Fibroblast of skin of scalp (primary cell): ENCODE measurements at places on chromosomes 2 and 18.

GRCh38 chr2:109005686-109006204 lies 16.7 kb upstream of the EDAR start:
- DNase-seq = peak; percentile 4

GRCh38 chr2:95359031-95359430 lies 43.5 kb upstream of the FAHD2A start:
- peak; percentile 83 for DNase-seq

DNA sequence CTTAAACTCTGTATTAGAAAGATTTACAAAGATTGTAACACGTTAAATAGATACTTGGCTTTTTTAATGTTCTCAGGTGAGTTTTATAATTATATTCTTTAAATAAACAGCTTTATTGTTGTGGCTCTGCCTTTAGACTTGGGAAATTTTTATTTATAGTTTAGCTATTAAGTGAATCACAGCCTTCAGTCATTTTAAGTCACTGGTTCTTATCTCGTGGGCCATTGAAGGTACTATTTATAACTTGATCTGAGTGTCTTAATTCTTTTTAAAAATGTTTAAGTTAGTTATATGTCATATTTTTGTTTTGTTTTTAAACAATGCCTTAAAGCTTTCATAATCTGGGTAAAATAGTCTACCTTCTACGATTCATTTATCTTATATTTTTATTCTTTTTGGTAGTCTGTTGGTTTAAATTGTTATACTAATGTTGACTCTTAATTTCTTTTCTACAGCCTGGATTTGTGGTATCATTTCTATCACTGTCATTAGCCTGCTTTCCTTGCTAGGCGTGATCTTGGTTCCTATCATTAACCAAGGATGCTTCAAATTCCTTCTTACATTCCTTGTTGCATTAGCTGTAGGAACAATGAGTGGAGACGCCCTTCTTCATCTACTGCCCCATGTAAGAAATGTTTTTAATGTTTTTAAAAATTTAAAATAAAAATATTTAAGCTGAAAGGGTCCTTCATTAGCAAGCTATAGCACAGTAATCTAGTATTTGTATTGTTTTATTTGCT lies 49.3 kb downstream of the SLC39A10 start:
- peak; percentile 66 for DNase-seq

DNA sequence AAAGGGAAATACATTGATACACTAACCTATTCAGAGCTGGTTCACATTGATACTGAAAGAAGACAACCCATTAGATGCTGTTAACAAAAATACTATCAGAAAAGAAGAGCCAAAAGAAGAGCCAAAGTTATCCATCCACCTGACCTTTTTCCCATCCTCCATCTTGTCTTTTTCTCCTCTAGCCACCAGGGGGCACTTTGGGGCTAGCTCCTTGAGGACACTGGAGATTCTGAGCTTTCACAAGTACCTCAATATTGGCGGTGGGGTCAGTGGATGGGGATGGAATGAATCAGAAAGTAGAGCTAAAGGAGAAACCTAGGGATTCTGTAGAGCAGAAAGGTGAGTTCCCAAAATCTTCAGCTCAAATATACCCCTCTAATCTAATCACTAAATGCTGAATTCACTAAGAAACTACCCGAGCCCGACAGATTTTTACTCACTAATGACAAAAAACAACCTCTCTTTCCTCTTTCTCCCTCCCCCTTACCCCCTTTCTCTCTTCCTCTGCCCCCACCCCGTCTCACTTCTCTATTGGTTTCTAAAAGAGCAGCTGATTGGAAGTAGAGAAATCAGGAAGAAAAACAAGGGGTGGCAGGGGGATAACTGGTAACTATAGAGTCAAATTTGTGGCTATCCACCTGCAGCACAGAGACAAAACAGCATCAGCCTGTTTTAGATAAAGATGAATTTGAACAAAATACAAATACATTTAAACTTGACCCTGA lies 203.3 kb downstream of the TCF4 start:
- peak; percentile 62 for DNase-seq

DNA sequence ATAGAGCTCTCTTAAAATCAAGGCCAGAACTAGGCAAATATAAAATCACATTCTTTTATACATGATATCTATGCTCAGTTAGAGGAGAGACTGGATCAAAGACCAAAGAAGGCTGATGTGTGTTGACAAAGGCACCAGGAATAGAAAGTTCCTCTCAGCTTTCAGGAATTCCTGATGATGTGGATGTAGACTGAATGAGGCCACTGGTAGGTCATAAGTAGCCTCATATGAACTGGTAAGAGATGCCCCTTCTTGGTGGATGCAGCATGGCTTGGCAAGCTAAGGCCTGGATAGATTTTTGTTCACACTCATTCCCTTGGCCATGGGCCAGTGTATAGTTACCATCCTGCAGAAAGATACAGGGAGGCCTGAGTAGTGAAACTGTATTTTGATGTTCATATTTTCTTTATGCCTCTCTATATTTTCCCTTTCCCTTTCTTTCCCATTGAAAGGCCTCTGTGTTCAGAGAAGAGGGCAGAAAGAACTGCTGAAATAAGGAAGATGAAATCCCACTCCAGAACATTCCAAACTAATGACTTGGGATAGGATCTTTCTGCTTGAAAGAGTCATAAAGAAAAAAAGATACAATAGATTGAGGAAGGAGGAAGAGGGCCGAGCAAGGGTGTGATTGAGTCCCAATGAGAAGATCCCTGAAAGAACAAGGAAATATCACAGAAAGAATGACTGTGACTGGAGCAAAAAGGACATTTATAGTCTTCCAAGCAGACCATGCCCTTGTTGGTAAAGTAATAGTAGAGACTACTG lies 2182.7 kb upstream of the PIK3C3 start:
- DNase-seq = peak; percentile 9

DNA sequence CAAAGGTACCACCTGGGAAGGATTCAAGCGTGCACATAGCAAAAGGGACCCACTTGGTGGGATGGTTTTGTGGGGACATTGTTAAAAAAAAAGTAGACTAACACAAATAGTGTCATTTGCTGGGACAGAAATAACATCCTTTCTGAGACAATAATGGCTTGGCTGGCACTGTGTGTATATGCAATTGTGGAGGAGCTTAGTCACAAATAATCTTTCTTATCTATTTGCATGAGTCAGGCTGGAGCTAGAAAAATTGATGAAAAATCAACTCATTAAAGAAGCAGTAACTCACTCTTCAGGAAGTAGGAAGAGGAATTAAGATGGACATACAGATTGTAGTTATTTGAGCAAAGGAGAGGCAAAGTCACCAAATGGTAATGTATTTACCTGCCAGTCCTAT lies 29.5 kb upstream of the ITGB6 start:
- DNase-seq = peak; percentile 29

GRCh38 chr2:180829836-180830235 lies 150.6 kb upstream of the UBE2E3 start:
- no peak for DNase-seq

DNA sequence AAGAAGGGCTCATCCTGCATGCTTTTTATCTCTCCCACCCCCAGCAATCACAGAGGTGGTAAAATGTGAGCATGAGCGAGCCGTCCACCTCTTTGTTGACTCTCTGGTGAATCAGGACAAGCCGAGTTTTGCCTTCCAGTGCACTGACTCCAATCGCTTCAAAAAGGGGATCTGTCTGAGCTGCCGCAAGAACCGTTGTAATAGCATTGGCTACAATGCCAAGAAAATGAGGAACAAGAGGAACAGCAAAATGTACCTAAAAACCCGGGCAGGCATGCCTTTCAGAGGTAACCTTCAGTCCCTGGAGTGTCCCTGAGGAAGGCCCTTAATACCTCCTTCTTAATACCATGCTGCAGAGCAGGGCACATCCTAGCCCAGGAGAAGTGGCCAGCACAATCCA lies 19.5 kb downstream of the LIPG start:
- DNase-seq = no peak

GRCh38 chr2:9307535-9307934 lies 100.9 kb downstream of the ASAP2 start:
- no peak for DNase-seq

- DNase-seq = no peak
These were observed 316.4 kb downstream of the AGAP1 start for GRCh38 chr2:235810252-235810651.

DNA sequence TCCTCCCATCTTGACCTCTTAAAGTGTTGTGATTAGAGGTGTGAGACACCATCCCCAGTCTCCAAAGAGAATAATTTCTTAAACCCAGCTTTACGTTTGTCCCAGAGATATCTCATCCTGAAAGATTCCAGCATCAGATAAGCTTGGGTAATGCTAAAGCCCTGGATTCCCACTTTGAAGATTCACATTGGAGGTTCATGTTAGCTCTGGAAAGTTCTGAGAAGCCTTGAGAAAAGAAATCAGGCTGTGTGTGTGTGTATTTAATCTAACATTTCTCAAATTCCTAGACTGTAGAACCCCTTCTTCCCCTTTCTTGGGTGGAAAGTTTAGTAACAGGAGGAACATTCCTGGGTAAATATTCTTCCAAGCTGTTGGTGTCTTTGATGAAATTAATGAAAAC lies 18.0 kb downstream of the ZNF532 start:
- peak; percentile 64 for DNase-seq

DNA sequence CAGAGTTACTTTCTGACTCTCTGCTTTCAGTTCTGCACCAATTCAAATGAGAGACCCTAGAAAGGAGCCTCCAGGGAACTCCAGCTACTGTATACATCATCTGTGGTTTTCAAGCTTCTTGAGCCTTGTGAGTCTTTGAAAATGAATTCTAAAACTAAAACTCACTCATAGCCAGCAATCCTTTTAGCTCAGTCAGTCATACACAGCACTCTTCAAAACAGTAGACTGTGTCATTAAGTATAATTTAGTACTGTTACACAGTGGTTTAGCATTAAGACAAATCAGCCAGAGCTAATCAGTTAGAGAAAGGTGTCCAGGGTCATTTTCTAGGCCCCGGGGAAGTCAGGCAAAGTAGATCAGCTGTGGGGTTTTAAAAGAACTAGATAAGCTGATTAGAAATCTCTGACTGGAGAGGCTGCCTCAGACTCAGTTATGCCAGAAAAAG lies 322.1 kb upstream of the THUMPD2 start:
- peak; percentile 93 for DNase-seq

- DNase-seq = no peak
These were observed 820 bp downstream of the TMBIM1 start for GRCh38 chr2:218291318-218292047.

DNA sequence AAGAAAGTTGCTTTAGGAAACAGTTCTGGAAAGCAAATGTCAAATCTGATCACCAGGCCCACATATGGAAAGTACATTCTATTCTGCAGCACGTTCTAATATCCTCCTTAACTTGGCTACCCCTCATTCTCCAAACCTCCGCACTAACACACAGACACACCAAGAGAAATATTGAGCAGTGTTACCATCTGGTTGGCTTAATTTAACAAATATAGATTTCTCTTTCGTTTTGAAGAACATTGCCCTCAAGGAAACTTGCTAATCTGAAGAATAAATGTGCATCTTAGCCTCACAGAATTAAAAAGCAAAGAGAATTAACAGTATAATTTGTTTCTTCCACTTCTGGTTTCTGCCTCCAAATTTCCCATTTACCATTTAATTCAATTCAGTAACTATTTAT lies 72.8 kb upstream of the TTC39C start:
- no peak for DNase-seq

DNA sequence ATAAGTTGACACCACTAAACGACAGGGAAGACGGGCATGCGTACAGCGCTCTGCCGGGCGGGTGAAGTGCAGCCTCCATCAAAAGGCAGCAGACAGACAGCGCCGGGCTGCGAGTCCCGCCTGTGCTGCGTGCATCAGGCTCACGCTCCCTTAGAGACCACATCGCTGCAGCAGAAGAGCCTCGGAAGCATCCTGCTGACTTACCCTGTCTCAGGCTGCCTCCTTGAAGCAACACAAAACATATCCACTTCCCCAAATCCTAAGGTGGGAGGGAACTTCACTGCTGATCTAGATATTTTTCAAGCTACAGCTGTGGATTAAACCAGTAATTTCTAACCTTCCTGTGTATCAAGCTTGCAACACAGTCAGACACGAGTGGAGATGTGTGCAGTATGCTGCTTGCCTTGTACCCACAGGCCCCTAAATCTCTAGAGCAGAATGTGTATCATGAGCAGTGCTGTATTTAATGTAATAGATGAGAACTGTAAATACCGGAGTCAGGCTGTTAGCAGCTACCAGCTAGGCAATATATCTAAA lies 6.4 kb downstream of the MYT1L start:
- DNase-seq = no peak

- no peak for DNase-seq
These were observed 884 bp downstream of the HES6 start for GRCh38 chr2:238238766-238239542.

DNA sequence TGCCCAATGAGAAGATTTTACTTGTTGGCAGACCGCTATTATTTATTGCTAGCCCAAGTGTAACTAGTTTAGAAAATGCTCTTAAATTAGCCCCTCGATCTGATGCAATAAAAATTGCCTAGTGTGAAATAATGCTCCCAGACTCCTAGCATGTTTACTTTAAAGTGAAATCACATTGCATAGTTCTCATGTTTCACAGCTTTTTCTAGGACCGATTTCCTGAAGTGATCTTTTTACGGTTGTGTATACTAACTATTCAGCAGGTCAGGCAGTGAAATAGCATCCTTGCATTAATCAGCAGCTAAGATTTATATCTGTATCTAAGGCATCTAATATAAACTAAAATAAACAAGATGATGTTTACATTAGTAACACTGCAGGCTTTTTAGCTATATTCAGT lies 52.4 kb downstream of the PMS1 start:
- DNase-seq = peak; percentile 94

DNA sequence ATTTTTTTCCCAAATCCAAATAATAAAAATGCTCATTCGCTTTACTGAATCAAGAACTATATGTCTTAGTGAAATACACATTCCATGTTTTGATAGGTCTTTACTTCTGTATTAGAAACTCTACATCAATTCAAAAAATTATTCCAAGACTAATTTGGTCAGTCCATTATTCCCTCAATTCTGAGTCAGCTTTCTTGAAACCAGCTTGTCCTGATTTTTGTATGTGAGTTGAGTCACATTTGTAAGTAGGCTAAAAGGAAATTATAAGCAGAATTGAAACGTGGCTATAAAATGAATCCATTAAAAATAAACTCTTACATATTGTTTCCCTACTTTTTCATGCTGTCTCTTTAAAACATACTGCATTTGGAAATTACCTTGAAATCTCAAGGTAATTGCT lies 113.0 kb downstream of the DNER start:
- DNase-seq = no peak

DNA sequence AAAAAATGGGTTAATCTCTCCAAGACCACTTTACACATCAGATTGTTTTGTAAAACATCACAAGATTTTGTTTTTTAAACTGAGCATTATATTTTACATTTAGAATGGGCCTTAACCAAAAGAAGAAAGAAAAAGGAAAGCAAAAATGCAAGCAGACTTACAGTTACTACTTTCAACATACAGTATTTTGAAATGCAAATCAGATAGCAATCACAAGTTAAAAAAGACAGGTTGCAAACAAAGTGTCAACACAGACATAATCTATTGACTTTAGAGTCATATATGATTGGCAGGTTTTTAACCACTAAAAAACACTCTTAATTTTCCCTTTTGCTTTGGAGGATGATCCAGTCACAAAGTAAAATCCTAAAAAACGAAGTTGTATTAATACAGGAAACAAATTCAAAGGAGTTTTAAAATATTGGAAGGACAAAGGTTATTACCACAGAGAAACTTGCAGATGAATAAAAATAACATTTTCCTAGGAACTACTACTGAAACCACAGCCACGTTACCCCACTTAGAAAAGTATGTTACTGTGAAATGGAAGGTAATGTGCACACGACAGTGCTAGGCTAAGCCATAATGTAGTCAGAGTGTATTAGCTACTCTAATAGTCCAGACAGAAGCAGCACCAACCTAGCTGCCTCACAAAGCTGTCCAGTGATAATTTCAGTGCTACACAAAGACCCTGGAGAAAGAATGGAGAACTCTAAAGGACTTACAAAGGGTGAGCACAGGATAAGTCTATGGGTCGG lies 22.9 kb downstream of the DARS1 start:
- no peak for DNase-seq
